ENCODE measurements at places on chromosomes 5 and 9.
A peak's percentile ranks its signal among the peaks of the same experiment; 100 is the strongest.

DNA sequence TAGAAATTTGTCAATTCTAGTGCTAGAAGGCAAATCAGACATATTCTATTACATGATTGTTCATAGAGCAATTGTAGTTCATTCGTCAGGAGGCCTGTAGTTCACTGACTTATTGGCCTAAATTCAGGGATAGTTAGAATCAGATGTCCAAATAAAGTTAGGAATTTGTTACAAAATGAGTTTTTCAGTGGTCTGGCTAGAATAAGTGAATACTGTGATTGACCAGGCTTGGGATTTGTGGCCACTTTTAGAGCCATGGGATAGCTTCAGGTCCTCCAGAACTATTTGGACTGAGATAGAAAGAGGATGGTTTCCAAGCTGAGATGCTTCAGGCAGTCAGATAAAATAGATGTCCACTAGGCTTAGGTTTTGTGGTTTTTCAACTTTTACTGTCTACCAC lies 199.1 kb upstream of the MPDZ start:
- DNase-seq = no peak
- no peak overlapping the region for H3K27ac ChIP-seq
- H3K4me1 ChIP-seq = no peaks in the 10 kb centered on the region
- peaks cover 4% of the 10 kb centered on the region for H3K27me3 ChIP-seq
- H3K4me3 ChIP-seq = no peak overlapping the region

GRCh38 chr5:125575891-125576505 lies 829.6 kb upstream of the ZNF608 start:
- no peak for DNase-seq
- no peaks in the 10 kb centered on the region for H3K36me3 ChIP-seq

GRCh38 chr9:137422604-137423513 lies at the start of the genes EXD3 and NOXA1:
TSS of gene EXD3 (minus strand) at chr9:137423162. CDS start at chr9:137395357, 27,805 bp downstream.
TSS of gene NOXA1 (plus strand) at chr9:137423393. CDS start at chr9:137423530, 137 bp downstream.
- peaks cover 18% of the 10 kb centered on the region for H3K4me1 ChIP-seq
- no peaks in the 10 kb centered on the region for H3K27me3 ChIP-seq
- DNase-seq = peak; percentile 84
- peak within 1 kb of the TSS; percentile 46 for H3K27ac ChIP-seq
- H3K4me3 ChIP-seq = peak within 1 kb of the TSS; percentile 91

- H3K27me3 ChIP-seq = peaks cover 6% of the 10 kb centered on the region
- no peak for DNase-seq
- peaks cover 41% of the 10 kb centered on the region for H3K4me1 ChIP-seq
Observed at GRCh38 chr9:92295827-92296258, 2.3 kb upstream of the IARS1 start.

GRCh38 chr9:133058550-133059320 lies 3.0 kb upstream of the CEL start:
- peaks cover 22% of the 10 kb centered on the region for H3K4me1 ChIP-seq
- no peak overlapping the region for H3K27ac ChIP-seq
- no peaks in the 10 kb centered on the region for H3K27me3 ChIP-seq
- no peak for DNase-seq
- H3K4me3 ChIP-seq = no peak overlapping the region
- peaks cover 15% of the 10 kb centered on the region for H3K36me3 ChIP-seq

DNA sequence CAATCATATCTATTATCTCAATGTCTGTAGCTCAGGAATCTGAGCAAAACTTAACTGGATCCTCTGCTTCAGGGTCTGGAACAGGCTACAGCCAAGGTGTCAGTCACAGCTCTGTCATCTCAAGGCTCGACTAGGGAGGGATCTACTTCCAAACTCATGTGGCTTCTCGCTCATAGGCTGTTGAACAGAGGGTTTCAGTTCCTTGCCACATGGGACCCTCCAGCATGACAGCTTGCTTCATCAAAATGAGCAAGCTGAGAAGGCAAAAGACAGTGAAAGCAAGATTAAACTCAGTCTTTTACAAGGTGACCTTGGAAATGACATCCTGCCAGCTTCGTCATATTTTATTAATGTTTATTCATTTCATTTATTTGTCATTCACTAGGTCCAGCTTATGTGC lies 111.7 kb downstream of the GADD45G start:
- no peaks in the 10 kb centered on the region for H3K4me1 ChIP-seq
- DNase-seq = no peak
- no peak overlapping the region for H3K27ac ChIP-seq
- no peaks in the 10 kb centered on the region for H3K36me3 ChIP-seq

- no peak for DNase-seq
- H3K27ac ChIP-seq = no peak overlapping the region
- H3K4me3 ChIP-seq = no peak overlapping the region
- H3K36me3 ChIP-seq = no peaks in the 10 kb centered on the region
- peaks cover 27% of the 10 kb centered on the region for H3K4me1 ChIP-seq
Observed at GRCh38 chr9:100070104-100071041, 28.4 kb downstream of the ERP44 start.

GRCh38 chr5:135244620-135245021 lies 154.4 kb downstream of the MACROH2A1 start:
- no peak for DNase-seq
- H3K4me3 ChIP-seq = no peak overlapping the region
- peaks cover 5% of the 10 kb centered on the region for H3K36me3 ChIP-seq
- peaks cover 94% of the 10 kb centered on the region for H3K4me1 ChIP-seq
- H3K27ac ChIP-seq = peak overlapping the region; percentile 88

DNA sequence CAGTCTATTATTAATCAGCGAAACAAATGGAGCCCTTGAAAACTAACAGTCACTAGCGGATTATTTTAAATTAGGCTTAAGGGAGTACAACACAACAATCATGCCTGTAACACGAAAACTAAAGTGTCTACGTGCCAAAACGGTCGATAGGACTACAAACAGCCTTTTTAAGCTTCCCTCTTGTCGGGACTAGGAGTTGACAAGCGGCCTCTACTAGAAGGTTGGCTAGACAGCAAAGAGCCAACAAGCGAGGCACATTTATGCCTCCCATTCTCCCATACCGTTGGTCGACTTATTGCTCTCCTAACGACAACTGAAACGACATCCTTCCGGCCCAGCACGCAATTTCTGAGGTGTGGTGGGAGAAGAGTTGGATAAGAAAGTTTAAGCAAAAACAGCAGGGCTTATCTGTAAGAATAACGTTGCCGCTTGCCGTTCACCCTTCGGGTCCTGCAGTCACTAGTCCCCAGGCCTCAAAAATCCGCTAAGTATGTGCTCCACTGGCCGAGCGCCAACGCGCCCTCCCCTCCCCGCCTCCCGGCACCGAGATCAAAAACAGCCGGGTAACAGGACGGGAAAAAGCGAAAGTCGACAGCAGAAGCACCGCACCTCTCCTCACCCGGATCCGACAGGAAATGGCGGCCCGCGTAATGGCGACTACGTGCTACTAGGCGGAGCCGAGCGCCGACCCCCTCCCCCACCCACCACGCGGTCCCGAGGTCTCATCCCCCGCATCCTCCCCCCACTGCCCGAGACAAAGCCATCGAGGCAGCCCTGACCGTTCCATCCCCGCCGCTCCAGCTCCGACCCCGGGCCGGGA lies 813 bp downstream of the HNRNPK start:
- peak overlapping the region; percentile 99 for H3K27ac ChIP-seq
- H3K4me1 ChIP-seq = peaks cover 58% of the 10 kb centered on the region
- peaks cover 56% of the 10 kb centered on the region for H3K36me3 ChIP-seq
- peak overlapping the region; percentile 98 for H3K4me3 ChIP-seq
- peak; percentile 68 for DNase-seq

- H3K27me3 ChIP-seq = peaks cover 2% of the 10 kb centered on the region
- peak overlapping the region; percentile 54 for H3K27ac ChIP-seq
- peaks cover 35% of the 10 kb centered on the region for H3K36me3 ChIP-seq
- no peak overlapping the region for H3K4me3 ChIP-seq
- DNase-seq = no peak
Observed at GRCh38 chr5:10265245-10266109, 15.4 kb downstream of the CCT5 start.

GRCh38 chr5:139268364-139269202 lies 25.0 kb upstream of the MATR3 start:
- H3K4me1 ChIP-seq = peaks cover 36% of the 10 kb centered on the region
- no peak overlapping the region for H3K27ac ChIP-seq
- H3K4me3 ChIP-seq = no peak overlapping the region
- H3K27me3 ChIP-seq = 0 out of 2 replicates have a peak, but pooled peaks cover 1% of the 10 kb centered on the region
- no peak for DNase-seq

DNA sequence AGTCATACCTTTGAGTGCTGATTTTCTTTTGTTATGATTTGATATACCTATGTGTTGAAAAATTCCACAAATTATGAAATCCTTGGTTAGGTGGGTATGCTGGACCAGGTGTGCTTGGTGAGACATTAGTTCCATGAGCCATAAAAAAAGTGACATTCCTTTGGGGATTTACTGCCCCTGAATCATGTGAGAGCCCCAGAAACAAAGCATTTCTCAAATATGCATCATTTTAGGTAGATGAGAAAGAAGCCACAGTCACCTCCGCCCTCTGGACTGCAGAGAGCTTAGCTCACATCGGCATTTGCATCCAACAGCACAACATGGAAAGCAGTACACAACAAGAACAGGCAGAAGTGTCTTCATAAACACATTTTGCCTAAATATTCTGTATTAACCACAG lies 55.3 kb downstream of the DAP start:
- peaks cover 35% of the 10 kb centered on the region for H3K36me3 ChIP-seq
- peak overlapping the region; percentile 91 for H3K27ac ChIP-seq
- DNase-seq = no peak
- peak overlapping the region; percentile 14 for H3K4me3 ChIP-seq
- peaks cover 2% of the 10 kb centered on the region for H3K27me3 ChIP-seq

GRCh38 chr5:86756839-86757238 lies 139.1 kb downstream of the COX7C start:
- no peak for DNase-seq
- no peaks in the 10 kb centered on the region for H3K36me3 ChIP-seq
- H3K27ac ChIP-seq = no peak overlapping the region
- H3K4me3 ChIP-seq = no peak overlapping the region

DNA sequence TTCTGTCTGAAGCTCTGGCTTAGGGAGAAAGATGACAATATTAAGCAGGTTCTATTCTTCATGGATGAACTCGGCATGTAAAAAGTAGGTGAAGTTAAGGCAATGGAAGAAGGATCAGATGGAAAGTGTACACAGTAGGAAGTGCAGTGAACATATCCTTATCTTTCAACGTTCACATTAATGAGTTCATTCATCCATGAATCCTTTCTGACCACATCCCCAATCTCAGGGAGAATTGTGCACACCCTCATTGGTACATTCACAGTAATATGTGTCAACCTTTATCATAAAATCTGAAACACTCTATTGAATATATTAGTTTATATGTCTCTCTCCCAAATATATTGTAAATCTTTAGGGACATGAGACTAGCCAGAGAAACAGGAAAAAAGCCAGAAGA lies 5.5 kb downstream of the GIN1 start:
- no peak overlapping the region for H3K4me3 ChIP-seq
- peaks cover 9% of the 10 kb centered on the region for H3K4me1 ChIP-seq
- H3K36me3 ChIP-seq = no peaks in the 10 kb centered on the region

DNA sequence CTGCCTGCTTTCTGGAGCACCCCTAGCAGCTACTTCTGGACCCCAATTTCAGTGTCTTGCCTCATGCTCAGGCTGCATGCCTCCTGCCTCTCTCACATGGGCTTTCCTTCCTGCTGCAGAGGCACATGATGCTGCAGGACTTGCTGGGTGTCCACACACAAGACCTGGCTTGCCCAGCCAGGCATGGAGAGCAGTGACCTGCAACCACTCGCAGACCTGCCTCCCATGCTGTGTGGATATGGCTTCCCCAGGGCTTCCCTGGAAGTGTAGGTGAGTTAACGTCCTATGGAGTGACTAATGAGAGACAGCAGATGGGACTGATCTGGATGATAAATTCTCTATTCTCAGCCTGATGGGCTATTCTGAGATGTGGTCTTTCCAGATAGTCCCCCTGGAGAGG lies 53.2 kb upstream of the SMIM32 start:
- no peak overlapping the region for H3K27ac ChIP-seq
- H3K27me3 ChIP-seq = peaks cover 31% of the 10 kb centered on the region
- H3K4me3 ChIP-seq = no peak overlapping the region
- H3K36me3 ChIP-seq = no peaks in the 10 kb centered on the region
- H3K4me1 ChIP-seq = no peaks in the 10 kb centered on the region
- no peak for DNase-seq

- H3K27me3 ChIP-seq = peaks cover 43% of the 10 kb centered on the region
- H3K36me3 ChIP-seq = peaks cover 7% of the 10 kb centered on the region
- peaks cover 19% of the 10 kb centered on the region for H3K4me1 ChIP-seq
Observed at GRCh38 chr9:124054582-124055227, 43.1 kb downstream of the LHX2 start.

DNA sequence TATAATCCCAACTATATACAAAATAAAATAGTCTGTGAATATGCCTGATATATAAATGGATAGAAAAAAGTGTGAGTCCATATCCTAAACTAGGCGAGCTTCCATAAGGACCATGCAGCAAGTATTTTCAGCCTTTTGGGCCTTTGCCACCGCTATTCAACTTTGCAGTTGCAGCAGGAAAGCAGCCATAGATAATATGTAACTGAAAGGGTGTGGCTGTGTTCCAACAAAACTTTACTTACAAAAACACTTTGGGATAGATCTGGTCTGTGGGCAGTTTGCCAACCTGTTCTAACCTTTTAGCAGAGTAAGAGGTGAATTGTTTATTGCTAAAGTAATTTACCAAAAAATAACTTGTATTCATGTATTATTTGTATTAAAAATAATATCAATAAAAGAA lies 127.8 kb upstream of the GPR151 start:
- H3K4me3 ChIP-seq = no peak overlapping the region
- no peaks in the 10 kb centered on the region for H3K27me3 ChIP-seq
- H3K4me1 ChIP-seq = no peaks in the 10 kb centered on the region

- no peaks in the 10 kb centered on the region for H3K36me3 ChIP-seq
- no peaks in the 10 kb centered on the region for H3K4me1 ChIP-seq
- peaks cover 32% of the 10 kb centered on the region for H3K27me3 ChIP-seq
- no peak overlapping the region for H3K4me3 ChIP-seq
Observed at GRCh38 chr9:18947892-18948339, 85.1 kb downstream of the SAXO1 start.

GRCh38 chr9:84846906-84847305 lies 177.4 kb downstream of the NTRK2 start:
- H3K27ac ChIP-seq = no peak overlapping the region
- H3K36me3 ChIP-seq = no peaks in the 10 kb centered on the region
- H3K4me3 ChIP-seq = no peak overlapping the region
- H3K27me3 ChIP-seq = no peaks in the 10 kb centered on the region

- H3K4me1 ChIP-seq = no peaks in the 10 kb centered on the region
- H3K4me3 ChIP-seq = no peak overlapping the region
- H3K36me3 ChIP-seq = no peaks in the 10 kb centered on the region
- no peaks in the 10 kb centered on the region for H3K27me3 ChIP-seq
- no peak for DNase-seq
Observed at GRCh38 chr9:31519826-31520225, 864.6 kb upstream of the ACO1 start.

DNA sequence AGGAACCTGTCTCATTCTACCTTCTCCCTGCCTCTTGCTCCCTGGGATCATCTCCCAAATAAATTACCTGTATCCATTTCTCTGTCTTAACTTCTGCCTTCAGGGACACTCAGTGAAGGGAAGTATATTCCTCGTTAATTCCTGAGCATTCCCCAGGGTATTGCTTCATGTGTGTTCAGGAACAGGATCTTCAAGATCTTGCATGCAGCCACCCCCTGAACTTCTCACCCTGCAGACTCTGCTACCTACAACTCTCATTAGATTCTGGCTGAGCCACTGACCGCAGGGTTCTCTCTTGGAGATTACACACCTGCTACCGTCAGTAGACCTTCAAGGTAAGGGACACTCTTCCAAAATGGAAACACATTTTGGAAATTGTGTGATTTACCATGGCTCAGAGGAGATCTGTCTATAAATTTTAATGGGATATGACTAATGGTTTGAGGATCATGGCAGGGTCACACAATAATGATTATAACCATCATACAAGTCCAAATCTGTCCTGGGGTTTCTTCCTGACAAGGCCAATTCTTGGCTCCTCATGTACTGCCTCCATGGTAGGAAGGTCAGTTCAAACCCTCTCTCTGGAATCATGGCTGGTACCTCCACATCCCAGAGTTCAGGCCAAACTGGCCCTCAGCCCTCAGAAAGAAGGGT lies 38.9 kb upstream of the UGCG start:
- DNase-seq = no peak
- H3K27ac ChIP-seq = no peak overlapping the region
- H3K36me3 ChIP-seq = peaks cover 6% of the 10 kb centered on the region
